CD4-positive, CD25-positive, alpha-beta regulatory T cell (primary cell): ENCODE measurements at places on chromosomes 7 and 10. TPM values are rescaled to one million over a fixed set of nuclear protein-coding genes. Genes with fewer than 3 reads are reported as not detected.

DNA sequence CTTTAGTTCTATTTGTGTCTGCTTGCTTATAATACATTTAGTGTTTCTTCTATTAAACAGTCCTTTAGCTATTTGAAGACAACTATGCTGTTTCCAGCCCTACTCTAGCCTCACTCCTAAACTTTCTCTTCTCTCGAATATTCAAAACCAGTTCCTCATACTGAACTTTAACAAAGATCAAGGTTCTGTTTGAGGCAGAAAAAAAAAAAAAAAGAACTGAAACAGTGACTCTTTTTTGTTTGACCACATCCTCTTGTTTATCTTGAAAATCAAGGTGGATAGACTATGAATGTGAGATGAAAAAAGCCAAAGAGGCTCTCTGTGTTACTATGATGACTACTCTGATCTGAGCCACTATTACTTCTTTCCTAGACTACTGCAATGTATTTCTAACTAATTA lies 154.3 kb downstream of the ZNF365 start:
- peak overlapping the region; percentile 46 for H3K4me3 ChIP-seq
- DNase-seq = peak; percentile 80
- no peaks in the 10 kb centered on the region for H3K36me3 ChIP-seq
- peaks cover 34% of the 10 kb centered on the region for H3K4me1 ChIP-seq
- H3K27me3 ChIP-seq = no peaks in the 10 kb centered on the region
- no peak overlapping the region for H3K27ac ChIP-seq

- no peaks in the 10 kb centered on the region for H3K36me3 ChIP-seq
- H3K27ac ChIP-seq = no peak overlapping the region
- DNase-seq = no peak
- no peaks in the 10 kb centered on the region for H3K4me1 ChIP-seq
- no peak overlapping the region for H3K4me3 ChIP-seq
These were observed 332.5 kb downstream of the ZWINT start for GRCh38 chr10:56028298-56029132.

GRCh38 chr7:105101864-105102263 lies 87.9 kb downstream of the KMT2E start:
- peaks cover 13% of the 10 kb centered on the region for H3K4me1 ChIP-seq
- peak overlapping the region; percentile 55 for H3K27ac ChIP-seq

GRCh38 chr7:31052841-31053601 lies 913 bp downstream of the ADCYAP1R1 start:
- H3K36me3 ChIP-seq = no peaks in the 10 kb centered on the region

DNA sequence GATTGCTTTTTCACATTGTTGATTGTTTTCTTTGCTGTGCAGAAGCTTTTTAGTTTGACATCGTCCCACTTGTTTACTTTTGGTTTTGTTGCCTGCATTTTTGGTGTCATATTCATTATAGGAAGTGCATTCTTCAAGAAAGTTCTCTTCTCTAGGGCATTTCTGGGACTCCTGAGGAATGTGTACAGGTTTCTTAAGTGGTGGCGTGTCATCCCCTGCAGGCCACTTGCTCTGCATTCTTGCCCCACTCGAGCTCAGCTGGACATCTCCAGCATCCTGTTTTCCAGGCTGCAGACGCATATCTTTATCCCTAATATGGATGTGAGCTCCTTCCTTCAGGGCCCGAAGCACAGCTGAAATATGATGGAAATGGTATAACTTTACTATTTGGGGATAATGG lies 255.6 kb upstream of the HABP2 start:
- no peak overlapping the region for H3K27ac ChIP-seq
- H3K4me1 ChIP-seq = no peaks in the 10 kb centered on the region

GRCh38 chr7:55023841-55024505 lies 5.2 kb downstream of the EGFR start:
- H3K27ac ChIP-seq = no peak overlapping the region
- no peaks in the 10 kb centered on the region for H3K36me3 ChIP-seq
- peaks cover 9% of the 10 kb centered on the region for H3K27me3 ChIP-seq
- no peak for DNase-seq
- peaks cover 3% of the 10 kb centered on the region for H3K4me1 ChIP-seq

GRCh38 chr7:70694971-70695794 lies 436.8 kb upstream of the GALNT17 start:
- H3K27me3 ChIP-seq = peaks cover 13% of the 10 kb centered on the region
- DNase-seq = no peak
- no peaks in the 10 kb centered on the region for H3K36me3 ChIP-seq
- H3K4me3 ChIP-seq = peak overlapping the region; percentile 37
- H3K4me1 ChIP-seq = peaks cover 9% of the 10 kb centered on the region

- H3K36me3 ChIP-seq = no peaks in the 10 kb centered on the region
- no peaks in the 10 kb centered on the region for H3K4me1 ChIP-seq
- no peak overlapping the region for H3K27ac ChIP-seq
- H3K4me3 ChIP-seq = no peak overlapping the region
These were observed 630.8 kb downstream of the ANKRD7 start for GRCh38 chr7:118855290-118855689.

DOCK4 gene
- 0.44 TPM for total RNA-seq

NDUFB8 gene
- 183 TPM for total RNA-seq

SNX8 gene
- 7.3 TPM for total RNA-seq

TACC2 gene
- not detected for total RNA-seq
